A549 treated with dexamethasone at 1 μM for 4 hours (cell line): ENCODE measurements at places on chromosomes 5 and 9. TPM values are rescaled to one million over a fixed set of nuclear protein-coding genes. Genes with fewer than 3 reads are reported as not detected.

NEUROG1 gene
- total RNA-seq = not detected in 5 replicates

ALAD gene
- 13.1 to 16.0 TPM (median 14.5 TPM) in 5 replicates for total RNA-seq

SLC24A2 gene
- not detected in 5 replicates for total RNA-seq

PCDHA10 gene
- under 0.01 to 0.05 TPM (median 0.02 TPM) in 3 of 5 replicates, not detected in the others for total RNA-seq

DRD1 gene
- 0.02 to 0.15 TPM (median 0.06 TPM) in 5 replicates for total RNA-seq

FCN2 gene
- not detected in 5 replicates for total RNA-seq

ZFP37 gene
- 1.4 to 2.0 TPM (median 1.7 TPM) in 5 replicates for total RNA-seq

DOCK8 gene
- total RNA-seq = 0.23 to 0.48 TPM (median 0.38 TPM) in 5 replicates

ZNF658 gene
- 1.7 to 2.2 TPM (median 1.9 TPM) in 5 replicates for total RNA-seq

ADRA1B gene
- 15.9 to 25.1 TPM (median 21.9 TPM) in 5 replicates for total RNA-seq

NR6A1 gene
- 1.8 to 2.2 TPM (median 2.1 TPM) in 5 replicates for total RNA-seq

GHR gene
- total RNA-seq = 0.04 to 0.07 TPM (median 0.06 TPM) in 5 replicates

ADAM19 gene
- total RNA-seq = 9.6 to 13.8 TPM (median 12.4 TPM) in 5 replicates

RPP25L gene
- total RNA-seq = 37.8 to 40.9 TPM (median 38.8 TPM) in 5 replicates

PROB1 gene
- 0.12 to 0.27 TPM (median 0.24 TPM) in 5 replicates for total RNA-seq

CHSY3 gene
- total RNA-seq = 0.05 to 0.36 TPM (median 0.10 TPM) in 5 replicates

FAM151B gene
- total RNA-seq = 1.3 to 2.0 TPM (median 1.5 TPM) in 5 replicates

ABLIM3 gene
- total RNA-seq = 16.8 to 25.1 TPM (median 21.0 TPM) in 5 replicates

ZNF366 gene
- not detected in 5 replicates for total RNA-seq

PTPRD gene
- total RNA-seq = 0.12 to 0.59 TPM (median 0.21 TPM) in 5 replicates

STK32A gene
- total RNA-seq = 0.18 to 0.30 TPM (median 0.25 TPM) in 5 replicates

SLC36A2 gene
- total RNA-seq = not detected in 5 replicates

SPINK13 gene
- total RNA-seq = 0.13 to 0.31 TPM (median 0.19 TPM) in 4 of 5 replicates, not detected in the other

SHOC1 gene
- 0.01 to 0.02 TPM in 2 of 5 replicates, not detected in the others for total RNA-seq

AFAP1L1 gene
- 10.3 to 15.2 TPM (median 13.4 TPM) in 5 replicates for total RNA-seq

IFT74 gene
- 11.9 to 15.2 TPM (median 14.1 TPM) in 5 replicates for total RNA-seq

RPL7A gene
- total RNA-seq = 3,041 to 3,423 TPM (median 3,202 TPM) in 5 replicates

SOX30 gene
- total RNA-seq = 0.06 to 0.14 TPM (median 0.08 TPM) in 3 of 5 replicates, not detected in the others

CSF2 gene
- total RNA-seq = 0.14 to 0.21 TPM (median 0.16 TPM) in 3 of 5 replicates, not detected in the others

FAM81B gene
- not detected in 5 replicates for total RNA-seq

SLC2A8 gene
- 9.6 to 14.1 TPM (median 12.9 TPM) in 5 replicates for total RNA-seq

AP3S1 gene
- 71.4 to 90.5 TPM (median 85.2 TPM) in 5 replicates for total RNA-seq

DMRT2 gene
- total RNA-seq = 0.05 to 0.12 TPM (median 0.06 TPM) in 3 of 5 replicates, not detected in the others

COL15A1 gene
- total RNA-seq = 0.49 to 0.88 TPM (median 0.59 TPM) in 5 replicates

FAM153A gene
- 0.34 TPM in 1 of 5 replicates, not detected in the others for total RNA-seq

WDR70 gene
- total RNA-seq = 9.1 to 14.7 TPM (median 10.5 TPM) in 5 replicates

PHF24 gene
- 0.08 to 0.19 TPM (median 0.14 TPM) in 5 replicates for total RNA-seq

FANCG gene
- 31.3 to 48.0 TPM (median 47.2 TPM) in 5 replicates for total RNA-seq

HCN1 gene
- not detected in 5 replicates for total RNA-seq

PFN3 gene
- total RNA-seq = not detected in 5 replicates

OR1J4 gene
- total RNA-seq = not detected in 5 replicates

MPDZ gene
- 9.5 to 13.9 TPM (median 11.4 TPM) in 5 replicates for total RNA-seq

ENTREP1 gene
- total RNA-seq = 0.45 to 0.97 TPM (median 0.77 TPM) in 5 replicates

BSPRY gene
- total RNA-seq = 0.05 to 0.11 TPM (median 0.08 TPM) in 4 of 5 replicates, not detected in the other

INSL6 gene
- not detected in 5 replicates for total RNA-seq

SLC25A46 gene
- total RNA-seq = 26.7 to 36.0 TPM (median 32.6 TPM) in 5 replicates
